ENCODE measurements at places on chromosomes 1 and 21.
A peak's percentile ranks its signal among the peaks of the same experiment; 100 is the strongest.

DNA sequence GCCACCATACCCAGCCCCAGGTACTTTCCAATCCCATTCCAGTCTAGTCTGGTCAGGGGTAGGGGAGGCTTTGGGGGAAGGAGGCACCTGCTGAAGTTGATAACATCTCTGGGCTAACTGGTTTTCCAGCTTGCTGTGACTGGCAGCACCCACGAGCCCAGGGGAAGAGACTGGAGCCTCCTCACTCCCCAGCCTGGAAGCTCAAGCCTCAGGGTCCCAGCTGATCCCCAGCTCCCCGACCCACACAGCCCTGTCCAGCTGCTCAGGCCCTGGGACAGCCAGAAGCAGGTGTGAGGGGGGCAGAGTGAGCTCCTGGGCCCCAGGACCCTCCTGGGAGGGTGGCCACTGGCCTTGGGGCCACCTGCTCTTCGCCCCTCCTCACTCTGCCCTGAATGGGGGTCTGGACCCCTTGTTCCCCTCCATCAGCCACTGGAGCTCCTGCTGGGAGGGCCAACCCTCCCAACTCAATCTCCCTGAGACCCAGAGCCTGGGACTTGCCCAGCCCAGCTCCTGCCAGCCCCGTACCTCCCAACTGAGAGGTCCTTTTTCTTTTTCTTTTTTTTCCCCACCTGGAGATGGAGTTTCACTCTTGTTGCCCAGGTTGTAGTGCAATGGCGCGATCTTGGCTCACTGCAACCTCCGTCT is 23.5 kb upstream of the RNU1-4 start:
- peak; percentile 34 for DNase-seq

GRCh38 chr1:182662121-182662890 is 22.1 kb downstream of the RGS8 start:
- no peak for DNase-seq

GRCh38 chr21:24276204-24276603 is 1331.1 kb downstream of the MRPL39 start:
- no peak for DNase-seq

DNA sequence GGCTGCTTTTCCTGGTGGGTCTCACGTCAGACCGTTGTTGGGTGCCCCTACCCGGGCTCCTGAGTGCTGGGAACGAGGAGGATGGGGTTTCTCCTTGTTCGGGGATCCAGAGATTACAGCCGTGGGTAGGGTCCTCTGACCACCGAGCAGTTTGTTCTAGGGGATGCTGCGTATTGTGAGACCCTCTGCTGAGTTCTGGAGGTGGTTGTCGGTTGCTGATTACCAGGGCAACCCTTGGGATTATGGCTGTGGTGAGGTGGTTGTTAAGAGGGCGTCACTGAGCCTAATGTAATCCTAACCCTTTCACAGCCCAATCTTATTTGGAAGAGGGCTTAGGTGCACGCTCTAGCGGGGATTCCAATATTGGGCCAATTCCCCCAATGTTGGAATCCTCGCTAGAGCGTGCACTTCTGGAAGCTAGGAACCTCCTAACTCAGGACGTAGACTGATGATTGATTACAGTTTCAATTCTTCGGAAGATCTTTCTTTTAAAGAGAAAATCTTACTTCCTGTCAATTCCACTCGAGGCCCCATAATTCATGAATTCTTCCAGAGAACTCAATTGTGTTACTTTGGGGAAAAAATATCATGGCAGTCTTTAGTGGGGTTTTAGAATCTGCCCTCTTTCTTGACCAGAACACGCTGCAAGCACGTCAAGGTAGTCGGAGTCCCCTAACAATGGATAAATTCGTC is 483 bp downstream of the TCEANC2 start:
- DNase-seq: peak; percentile 14

DNA sequence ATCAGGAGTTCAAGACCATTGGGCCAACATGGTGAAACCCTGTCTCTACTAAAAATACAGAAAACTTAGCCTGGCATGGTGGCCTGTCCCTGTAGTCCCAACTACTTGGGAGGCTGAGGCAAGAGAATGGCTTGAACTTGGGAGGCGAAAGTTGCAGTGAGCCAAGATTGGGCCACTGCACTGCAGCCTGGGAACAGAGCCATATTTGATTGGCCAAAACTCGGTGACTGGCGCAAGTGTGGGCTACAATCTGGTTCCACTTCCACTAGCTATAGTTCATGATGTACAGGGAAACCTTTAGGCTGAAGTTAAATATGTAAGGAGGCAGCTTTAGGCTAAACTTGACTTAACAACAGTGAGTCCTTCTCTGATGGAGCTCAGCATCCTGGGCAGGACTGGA is 20.2 kb downstream of the SLC30A10 start:
- no peak for DNase-seq

GRCh38 chr1:7265771-7266371 is 480.6 kb downstream of the CAMTA1 start:
- DNase-seq: peak; percentile 20

- DNase-seq: no peak
Measured at GRCh38 chr1:175209493-175209921, 16.9 kb upstream of the KIAA0040 start.

GRCh38 chr1:230316864-230317745 is 109.0 kb downstream of the PGBD5 start:
- no peak for DNase-seq

GRCh38 chr1:88461007-88461406 is 223.1 kb upstream of the PKN2 start:
- no peak for DNase-seq

DNA sequence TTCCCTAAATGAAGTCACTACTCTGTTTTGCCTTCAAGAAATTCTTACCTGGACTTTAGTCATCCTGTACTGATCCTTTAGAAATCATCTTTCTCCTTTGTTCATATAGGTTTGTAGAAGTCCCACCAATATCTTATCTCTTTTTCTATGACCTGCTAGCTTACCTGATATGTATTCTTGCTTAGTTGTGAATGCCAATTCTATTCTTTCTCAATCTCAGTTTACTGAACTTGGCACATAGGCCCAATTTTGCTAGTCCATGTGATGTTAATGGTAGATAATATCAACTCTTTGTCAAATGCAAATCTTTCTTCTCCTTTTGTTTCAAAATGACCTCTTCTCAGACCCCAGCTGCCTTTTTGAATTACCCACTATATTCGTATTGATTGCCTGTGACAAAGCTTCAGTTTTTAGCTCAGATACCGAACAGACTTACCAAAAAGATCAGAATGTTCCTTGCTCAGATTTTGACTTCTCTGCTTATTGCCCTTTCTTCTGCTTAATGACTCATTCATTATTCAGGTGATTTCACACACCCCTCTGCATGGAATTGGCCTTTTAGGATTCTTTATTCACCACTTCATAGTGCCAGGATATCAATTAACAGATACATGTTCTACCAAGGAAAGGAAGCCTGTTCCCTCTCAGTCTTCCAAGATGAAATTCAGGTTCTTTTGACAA is 20.6 kb downstream of the IPO9 start:
- no peak for DNase-seq

Data from GM13976 (cell line).